Upper lobe of left lung (tissue), 6 donors: ENCODE measurements at places on chromosomes 5 and 9. TPM values are rescaled to one million over a fixed set of nuclear protein-coding genes. Genes with fewer than 3 reads are reported as not detected.

- no peak for DNase-seq
Observed at GRCh38 chr5:137836298-137836697, 31.4 kb upstream of the MYOT start.

DNA sequence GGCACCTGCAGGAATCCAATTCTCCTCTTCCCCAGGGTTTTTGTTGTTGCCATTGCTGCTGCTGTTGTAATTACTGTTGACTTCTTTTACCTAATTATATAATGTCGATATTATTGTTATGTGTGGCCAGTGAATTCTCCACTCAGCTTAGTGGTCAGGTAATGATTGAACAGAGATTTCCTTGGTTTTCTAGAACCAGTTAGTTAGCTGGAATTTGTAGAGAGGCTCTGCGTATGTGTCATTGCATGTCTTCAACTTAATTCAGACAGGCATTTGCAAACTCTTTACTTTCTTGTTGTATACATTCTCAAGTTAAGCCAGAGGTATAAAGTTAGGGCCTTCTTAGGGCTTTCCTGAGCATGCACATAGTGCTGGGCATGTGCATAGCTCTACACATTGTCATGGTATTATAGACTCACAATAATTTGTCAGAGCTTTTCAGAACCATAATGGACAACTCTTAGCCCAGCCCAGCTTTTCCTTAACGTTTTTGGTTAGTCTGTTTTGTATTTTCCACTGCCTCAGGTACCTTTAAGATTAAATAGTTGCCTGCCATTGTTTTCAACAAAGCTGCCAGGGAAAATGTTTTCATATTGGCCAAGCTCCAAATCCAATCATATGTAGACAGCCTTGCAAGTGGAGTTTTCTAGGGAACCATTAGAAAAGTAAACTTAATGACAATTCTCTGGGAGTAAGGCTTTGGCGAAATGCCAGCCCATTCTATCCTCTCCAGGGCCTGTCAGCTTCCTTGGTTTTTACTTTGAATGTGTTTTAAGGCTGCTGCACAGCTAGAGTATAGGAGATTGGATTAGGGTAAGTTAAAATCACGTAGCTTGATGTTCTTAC is 68.1 kb downstream of the UBE2R2 start:
- DNase-seq: no peak

DNA sequence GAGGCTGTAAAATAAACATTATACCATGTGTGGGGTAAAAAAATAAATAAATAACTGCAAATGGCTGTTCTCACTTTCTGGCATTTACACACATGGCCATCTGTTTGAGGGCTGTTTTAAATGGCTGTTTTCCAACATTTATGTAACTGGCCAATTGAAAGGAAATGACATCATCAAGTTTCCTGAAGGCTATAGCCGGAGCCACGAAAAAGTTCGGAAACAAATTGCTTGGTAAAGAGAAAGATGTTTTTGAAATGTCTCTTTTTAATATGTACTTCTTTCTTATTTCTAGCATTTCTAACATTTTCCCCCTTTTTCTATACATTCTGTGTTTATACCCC is 95.4 kb upstream of the DAB2 start:
- no peak for DNase-seq

HMCN2 gene
- total RNA-seq: 1.0 TPM

DNA sequence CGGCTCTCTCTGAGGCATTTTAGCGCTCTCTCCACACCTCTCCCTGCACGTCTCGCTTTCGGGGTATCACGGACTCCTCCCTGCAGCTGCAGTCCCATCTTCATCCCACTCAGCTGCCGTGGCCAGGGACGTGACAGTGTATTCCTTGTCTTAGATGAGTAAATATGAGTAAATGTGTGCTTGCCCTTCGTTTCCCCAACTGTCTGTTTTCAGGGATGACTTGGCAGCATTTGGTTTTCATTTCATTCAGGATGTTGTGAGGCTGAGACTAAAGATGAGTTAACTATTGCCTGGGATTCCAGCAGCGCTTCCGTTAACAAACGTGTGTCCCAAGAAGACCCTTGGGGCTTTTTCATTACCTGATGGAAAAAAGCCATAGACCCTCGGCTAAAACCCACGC is 29.5 kb downstream of the GDNF start:
- DNase-seq: peak; percentile 8

IFNA2 gene
- not detected for total RNA-seq

DNA sequence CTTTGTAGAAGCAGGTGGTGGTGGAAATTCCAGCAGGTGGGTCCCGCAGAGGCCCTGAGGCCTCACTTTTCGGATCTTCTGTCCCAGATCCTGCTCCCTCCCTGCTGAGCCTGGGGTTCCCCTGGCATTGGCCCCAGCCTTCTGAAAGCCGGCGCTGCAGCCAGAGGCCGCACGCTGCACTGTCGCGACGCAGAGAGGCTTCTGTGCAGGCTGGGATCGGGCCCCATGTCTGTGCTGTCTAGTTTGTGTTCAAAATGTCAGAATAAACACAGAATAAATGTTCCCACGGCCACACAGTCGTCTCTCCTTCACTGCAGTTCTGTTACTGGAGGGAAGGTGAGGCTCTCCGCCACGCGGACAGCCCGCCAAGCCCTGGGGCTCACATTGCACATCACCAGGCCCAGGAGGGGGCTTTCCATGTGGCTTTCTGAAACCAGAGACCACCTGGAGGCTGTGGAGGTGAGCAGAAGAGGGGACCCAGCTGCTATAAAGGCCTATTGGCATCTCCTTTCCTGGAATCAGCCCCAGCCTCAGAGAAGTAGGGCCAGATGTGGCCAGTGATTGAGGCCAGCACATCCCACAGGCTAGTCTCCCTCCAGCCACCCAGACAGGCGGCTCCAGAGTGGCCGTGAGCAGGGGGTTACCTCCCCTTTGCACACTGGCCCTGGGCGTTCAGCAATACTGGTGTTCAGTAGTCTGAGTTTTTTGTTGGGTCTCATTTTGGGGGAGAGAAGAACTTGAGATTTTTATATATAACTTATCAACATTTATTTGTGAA is 46.5 kb downstream of the USP20 start:
- no peak for DNase-seq

SCAI gene
- 41.6 TPM for total RNA-seq

DNA sequence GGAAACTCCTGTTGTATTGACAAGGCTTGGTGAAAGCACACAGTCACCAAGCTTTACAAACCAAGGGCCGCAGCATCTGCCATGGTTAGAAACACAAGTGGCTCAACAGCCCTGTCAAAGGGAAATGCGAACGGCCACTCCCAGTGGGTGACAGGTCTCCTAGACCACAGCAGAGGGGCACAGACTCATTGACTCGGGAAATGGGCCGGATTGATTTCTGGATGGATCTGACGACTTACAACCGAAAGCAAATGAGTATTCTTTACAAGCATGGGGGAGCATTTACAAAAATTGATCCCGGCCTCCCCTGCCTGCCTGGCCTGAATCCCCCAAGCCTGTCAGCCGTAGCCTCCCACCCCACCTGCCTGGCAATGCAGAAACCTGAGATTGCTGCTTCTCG is 48.2 kb downstream of the ADAMTS2 start:
- DNase-seq: no peak

- no peak for DNase-seq
Observed at GRCh38 chr9:95901506-95901905, 26.0 kb downstream of the ERCC6L2 start.

KIF24 gene
- 1.7 TPM for total RNA-seq
